Heart right ventricle (tissue), 16 donors: ENCODE measurements at places on chromosomes 4 and X. TPM values are rescaled to one million over a fixed set of nuclear protein-coding genes. Genes with fewer than 3 reads are reported as not detected.
A peak's percentile ranks its signal among the peaks of the same experiment; 100 is the strongest.

DNA sequence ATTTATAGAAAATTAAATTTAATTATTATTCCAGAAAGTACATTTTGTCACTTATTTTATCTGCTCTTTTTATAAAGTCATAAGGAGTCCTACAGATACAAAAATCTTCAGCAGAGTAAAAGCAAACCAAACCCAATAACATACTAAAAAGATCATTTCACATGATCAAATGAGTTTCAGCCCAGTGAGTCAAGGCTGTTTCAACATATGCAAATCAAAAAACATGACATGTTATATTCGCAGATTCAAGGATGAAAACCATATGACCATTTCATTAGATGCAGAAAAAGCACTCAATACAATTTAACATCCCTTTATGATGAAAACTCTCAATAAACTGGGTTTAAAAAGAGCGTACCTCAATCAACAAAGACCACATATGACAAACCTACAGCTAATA lies 214.3 kb downstream of the FAT4 start:
- DNase-seq, result no peak

Gene DDIT4L
- 0.49 TPM for polyA plus RNA-seq

Gene GATA1
- not detected for polyA plus RNA-seq

DNA sequence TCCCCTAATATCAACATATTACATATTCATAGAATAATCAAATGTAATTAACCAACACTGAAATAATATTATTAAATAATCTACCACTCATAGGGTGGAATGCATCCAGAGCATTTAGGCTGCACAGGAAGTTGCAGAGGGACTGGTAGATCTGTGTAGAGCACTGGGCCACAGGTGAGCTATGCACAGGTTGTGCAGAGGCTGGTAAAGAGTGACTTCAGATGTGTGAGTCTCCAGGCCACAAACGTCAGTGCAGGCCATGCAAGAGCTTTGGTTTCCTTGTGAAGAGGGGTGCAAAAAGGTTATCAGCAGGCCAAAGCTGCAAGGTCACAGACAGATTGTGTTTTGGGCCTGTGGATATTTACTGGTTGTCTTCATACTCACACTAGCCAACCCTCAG lies 25.5 kb upstream of the MANBA start:
- DNase-seq, result no peak

DNA sequence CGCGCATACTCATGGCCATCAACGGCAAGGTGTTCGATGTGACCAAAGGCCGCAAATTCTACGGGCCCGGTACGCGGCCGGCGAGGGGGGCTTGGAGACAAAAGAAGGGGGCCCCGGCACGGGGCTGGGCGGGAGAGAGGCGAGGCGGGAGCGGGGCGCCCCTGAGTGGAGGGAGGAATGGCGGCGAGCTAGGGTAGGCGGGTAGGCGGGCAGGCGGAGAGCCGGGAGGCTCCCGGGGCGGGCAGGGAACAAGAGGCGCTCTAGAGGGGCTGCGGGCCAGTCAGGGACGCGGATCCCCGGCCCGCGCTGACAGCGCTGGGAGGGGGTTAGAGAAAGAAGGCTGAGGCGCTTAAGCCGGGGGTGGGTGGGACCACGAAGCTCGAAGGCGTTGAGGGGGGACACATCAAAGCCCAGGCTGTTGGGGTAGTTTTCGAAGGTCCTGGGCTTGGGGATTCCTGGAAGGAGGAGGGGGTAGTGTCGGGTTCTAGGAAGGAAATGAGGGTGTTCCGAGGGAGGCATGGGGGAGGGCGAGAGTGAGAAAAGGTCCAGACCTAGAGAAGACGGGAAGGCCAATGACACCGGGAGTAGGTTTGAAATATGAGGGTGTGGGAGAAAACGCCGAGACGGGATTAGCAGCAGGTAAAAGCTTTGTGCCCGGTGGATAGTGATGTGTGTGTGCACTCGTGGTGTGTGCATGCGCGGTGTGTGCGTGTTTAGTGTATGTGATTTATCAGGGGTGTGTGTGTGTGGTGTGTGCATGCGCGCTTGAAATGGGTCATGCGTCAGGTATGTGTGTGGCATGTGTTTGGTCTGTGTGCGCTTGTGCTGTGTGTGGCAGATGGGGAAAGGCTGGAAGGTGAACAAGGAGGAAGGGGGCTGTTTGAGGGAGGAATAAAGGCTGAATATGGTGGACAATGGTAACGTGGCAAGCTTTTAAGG lies 807 bp downstream of the PGRMC1 start:
- DNase-seq, result peak; percentile 25

DNA sequence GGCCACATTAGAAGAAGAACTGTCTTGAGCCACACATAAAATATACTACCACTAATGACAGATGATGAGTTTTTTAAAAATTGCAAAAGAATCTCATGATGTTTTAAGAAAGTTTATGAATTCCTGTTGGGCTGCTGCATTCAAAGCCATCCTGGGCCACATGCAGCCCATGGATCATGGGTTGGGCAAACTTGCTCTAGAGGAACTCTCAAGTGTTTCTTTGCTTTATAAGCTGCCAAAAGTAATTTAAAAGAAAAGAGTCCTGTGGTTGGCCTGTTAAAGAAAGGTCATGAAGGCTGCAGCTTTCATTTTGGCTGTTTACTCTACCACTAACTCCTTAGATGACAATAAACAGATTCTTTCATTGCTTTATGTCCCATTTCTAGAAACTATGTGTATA lies 218.2 kb downstream of the SCFD2 start:
- no peak for DNase-seq

- peak; percentile 13 for DNase-seq
Measured at GRCh38 chrX:155434906-155435743, 23.3 kb downstream of the F8A3 start.

GRCh38 chr4:81260443-81261101 lies 45.5 kb upstream of the PRKG2 start:
- DNase-seq, result no peak

Gene TSPAN6
- polyA plus RNA-seq, result 4.3 TPM

GRCh38 chrX:65926095-65927019 lies 113.5 kb downstream of the VSIG4 start:
- no peak for DNase-seq

Gene CDX4
- not detected for polyA plus RNA-seq

Gene CCNA2
- polyA plus RNA-seq, result 1.2 TPM

DNA sequence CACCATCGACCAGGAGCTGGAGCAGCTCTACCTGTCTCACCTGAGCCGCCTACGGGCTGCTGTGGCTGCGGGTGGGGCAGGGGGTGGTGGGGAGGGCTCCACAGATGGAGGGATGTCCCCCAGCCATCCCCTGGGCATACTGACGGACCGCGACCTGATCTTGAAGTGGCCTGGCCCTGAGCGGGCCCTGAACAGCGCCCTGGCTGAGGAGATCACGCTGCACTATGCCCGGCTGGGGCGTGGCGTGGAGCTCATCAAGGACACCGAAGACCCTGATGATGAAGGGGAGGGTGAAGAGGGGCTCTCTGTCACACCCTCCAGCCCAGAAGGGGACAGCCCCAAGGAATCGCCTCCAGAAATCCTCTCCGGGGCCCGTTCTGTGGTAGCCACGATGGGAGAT lies 16.5 kb downstream of the PPP1R3F start:
- DNase-seq, result no peak

Gene SMIM31
- polyA plus RNA-seq, result not detected

DNA sequence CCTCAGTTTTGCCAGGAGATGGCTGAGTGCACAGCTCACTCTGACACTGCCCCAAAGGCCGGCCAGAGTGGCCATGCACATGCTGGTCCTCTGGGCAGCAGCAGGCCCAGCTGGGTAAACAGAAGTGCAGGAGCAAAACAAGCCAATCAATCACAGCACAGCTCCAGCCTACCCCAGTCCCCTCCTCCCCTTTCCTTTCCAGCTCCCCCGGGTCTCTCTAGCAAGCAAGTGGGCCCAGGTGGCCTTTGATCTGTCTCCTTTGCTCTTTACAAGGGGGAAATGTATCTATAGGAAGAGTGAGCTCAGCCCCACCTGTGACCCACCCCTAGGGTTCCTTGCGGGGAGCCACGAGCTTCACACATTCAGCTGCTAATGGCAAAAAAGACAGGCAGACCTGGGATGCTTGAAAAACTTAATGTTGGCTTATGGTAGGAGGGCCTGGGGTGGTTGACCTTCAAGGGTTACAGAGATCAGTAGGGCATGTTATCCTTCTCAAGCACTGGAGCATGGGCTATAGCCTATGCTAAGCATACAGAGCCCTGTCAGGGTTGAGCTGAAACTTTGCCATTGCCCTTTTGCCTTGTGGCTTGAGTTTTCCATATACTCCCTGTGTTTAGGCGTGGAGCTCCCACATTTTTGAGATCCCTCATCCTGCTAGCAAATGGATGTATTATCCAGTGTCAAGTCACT lies 57.8 kb upstream of the PLAC1 start:
- DNase-seq, result no peak

- no peak for DNase-seq
Measured at GRCh38 chr4:110533940-110534339, 58.0 kb downstream of the ENPEP start.

Gene OPHN1
- polyA plus RNA-seq, result 2.7 TPM

Gene CWH43
- not detected for polyA plus RNA-seq

GRCh38 chrX:53794181-53794580 lies 107.7 kb upstream of the HUWE1 start:
- no peak for DNase-seq

DNA sequence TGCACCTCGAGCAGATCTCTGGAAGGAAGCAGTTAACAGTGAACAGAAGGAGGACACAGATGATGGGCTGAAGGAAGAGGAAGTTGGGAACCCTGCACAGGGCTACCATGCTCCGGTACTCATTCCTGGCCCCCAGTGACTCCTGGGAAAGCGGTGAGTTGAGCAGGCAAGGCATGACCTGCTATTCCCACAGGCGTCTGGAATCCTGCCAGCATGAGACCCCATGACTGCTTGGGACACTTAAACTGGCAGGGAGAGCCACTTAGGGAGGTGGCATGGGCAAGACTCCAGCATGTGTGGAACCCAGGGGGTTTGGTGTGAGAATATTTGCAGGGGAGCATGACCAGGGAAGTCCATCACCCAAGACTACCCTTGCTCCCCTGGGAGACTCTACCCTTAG lies 1056.4 kb upstream of the POU3F4 start:
- no peak for DNase-seq

GRCh38 chr4:109729117-109729717 lies 653 bp downstream of the PLA2G12A start:
- peak; percentile 4 for DNase-seq

Gene SSX1
- not detected for polyA plus RNA-seq

DNA sequence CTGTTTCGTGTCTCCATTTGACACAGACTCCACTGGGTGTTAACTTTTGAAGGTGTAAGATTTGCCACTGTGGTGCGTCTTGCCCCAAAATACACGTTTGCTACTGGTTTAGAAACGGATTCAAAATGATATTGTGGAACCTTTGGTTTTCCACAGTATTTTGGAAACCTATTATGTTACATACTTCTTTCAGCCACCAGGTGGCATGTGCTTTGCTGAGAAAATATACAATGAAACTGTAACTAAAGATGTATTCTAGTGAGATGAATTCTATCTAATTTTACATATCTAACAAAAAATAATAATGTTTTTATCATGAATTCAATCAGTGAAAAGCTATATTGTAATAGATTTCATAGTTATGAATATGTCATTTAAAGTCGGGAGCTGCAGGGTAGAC lies 28.4 kb upstream of the SLITRK4 start:
- DNase-seq, result no peak

Gene DMRTC1
- polyA plus RNA-seq, result not detected

DNA sequence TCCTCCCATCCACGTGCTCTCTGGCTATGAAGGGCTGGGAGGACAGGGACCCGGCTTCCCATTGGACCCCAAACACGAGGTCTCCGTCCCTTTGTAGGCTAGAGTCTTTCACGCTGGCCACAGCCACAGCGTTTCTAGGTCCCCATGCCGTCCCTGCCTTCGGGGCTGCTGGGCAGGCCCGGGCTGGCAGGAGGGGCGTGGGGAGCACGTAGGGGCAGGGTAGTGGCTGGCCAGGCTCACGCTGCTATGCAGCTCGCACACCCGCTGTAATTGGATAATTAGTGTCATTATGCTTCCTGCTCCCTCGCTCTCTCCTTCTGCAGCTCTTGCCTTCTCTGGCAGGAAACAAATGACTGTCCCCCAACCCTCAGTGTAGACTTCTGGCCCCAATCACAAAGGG lies 9.8 kb downstream of the ATP2B3 start:
- no peak for DNase-seq

DNA sequence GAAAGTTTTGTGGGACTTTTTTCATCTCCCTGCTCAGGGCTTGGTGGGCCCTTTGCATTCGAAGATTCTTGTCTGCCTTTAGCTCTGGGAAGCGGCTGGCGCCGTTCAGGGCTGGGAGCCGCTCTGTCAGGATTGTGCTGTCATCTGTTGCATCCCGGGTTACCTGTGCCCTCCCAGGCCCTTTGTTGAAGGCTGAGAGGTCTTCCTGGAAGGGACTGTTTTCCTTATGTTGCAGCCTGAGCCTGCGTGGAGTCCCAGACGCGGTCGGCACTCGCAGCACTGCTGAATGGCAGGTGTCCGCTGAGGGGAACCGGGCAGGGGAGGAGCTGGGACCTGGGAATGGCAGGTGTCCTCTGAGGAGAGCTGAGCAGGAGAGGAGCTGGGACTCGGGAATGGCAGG lies 15.9 kb downstream of the RGS12 start:
- DNase-seq, result no peak

DNA sequence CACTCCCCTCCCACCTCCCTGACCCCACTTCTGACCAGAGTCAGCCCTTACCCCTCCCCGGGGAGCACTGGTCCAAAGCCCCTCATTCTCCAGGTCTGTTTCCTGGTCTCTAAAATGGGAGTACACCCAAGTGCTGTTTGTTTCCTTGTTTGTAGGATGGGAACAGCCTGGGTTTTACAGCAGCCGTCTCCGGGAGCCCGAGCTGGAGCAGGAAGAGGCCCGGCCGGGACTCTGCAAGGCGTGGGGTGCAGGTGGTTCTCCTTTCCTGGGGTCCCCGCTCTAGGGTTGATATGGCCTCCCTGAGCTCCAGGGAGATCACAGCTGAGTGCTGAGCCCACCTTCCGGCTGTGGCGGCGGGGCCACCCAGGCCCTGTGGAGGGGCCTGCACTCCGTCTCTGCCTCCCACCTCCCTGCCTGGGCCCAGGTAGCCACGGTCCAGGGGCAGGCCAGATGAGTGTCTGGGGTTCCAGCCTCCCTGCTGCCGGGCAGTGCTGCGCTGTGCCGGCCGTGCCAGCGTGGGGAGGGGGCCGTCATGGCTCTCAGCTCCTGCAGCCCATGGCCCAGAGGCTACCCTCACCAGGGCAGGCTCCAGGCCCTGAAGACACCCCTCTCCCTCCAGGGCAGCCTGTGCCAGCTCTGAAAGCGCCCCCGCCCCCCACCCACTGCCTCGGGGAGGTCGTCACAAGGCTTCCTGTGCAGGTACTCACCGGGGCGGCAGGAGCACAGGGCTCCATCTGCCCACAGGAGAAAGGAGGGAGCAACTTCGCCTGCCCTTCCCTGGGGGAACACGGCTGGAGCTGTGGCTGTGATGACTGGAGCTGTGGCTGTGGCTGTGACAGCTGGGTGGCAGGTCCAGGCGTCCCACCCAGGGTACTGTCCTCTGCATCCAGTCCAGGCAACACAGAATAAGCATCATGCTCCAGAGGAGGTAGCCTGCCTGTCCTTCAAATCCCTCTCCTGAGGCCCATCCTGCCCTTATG lies 98.8 kb downstream of the ADRA2C start:
- DNase-seq, result no peak
